Tibial nerve (tissue), 4 donors: ENCODE measurements at places on chromosomes 16 and 17. TPM values are rescaled to one million over a fixed set of nuclear protein-coding genes. Genes with fewer than 3 reads are reported as not detected.

DNA sequence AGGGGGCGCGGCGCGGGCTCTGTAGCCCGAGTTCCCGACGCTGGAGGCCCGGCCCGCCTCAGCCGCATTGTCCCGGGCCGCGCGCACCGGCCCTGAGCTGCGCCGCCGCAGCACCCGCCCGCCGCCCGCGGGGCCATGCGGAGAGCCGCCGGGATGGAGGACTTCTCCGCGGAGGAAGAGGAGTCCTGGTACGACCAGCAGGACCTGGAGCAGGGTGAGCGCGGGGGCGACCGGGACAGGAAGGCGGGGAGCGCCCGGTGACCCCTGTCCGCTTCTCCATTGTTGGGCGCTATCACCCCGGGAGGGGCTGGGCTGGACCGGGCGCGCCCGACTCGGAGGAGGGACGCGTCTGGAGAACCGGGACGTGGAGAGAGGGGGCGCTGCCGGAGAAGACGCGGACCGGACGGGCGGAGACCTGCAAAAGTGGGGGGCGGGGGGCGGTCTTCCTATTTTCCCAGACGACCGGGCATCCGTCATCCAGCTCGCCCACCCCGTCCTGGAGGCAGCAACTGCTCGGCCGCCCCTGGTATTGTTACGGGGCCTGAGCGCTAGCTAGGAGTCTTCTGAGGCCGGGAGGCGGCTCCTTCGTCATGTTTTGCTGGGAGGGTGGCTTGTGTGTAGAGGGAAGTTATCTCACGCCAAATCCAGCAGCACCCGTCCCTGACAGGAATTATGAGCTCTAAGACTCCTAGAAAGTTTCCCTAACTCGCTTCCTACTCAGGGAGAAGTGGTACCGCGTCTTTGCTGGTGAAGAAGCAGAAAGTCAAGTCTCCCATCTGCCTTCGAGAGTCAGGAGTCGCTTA is 678 bp downstream of the CDR2L start:
- peak; percentile 78 for DNase-seq

KRTAP4-9 gene
- total RNA-seq = not detected

- DNase-seq = no peak
These were observed 1.5 kb downstream of the CASKIN1 start for GRCh38 chr16:2194852-2195321.

DNA sequence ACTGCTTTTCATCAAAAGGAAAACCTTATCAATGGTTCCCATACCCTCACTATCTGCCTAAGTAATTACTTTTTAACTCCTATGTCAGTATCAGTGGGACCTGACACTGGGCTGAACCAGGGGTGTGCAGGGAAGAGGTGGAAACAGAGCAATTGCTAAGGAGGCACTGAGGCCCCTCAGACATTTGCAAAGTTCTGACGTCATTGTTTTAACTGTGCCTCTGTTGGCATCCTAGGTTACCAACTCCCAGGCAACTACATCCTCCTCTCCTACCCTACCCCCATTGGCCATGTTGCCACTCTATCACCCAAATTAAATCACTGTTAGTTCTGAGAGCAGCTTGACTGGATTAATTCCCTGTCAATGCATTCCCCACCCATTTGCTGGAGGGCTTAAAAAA is 8.0 kb upstream of the WWOX start:
- DNase-seq = no peak

DNA sequence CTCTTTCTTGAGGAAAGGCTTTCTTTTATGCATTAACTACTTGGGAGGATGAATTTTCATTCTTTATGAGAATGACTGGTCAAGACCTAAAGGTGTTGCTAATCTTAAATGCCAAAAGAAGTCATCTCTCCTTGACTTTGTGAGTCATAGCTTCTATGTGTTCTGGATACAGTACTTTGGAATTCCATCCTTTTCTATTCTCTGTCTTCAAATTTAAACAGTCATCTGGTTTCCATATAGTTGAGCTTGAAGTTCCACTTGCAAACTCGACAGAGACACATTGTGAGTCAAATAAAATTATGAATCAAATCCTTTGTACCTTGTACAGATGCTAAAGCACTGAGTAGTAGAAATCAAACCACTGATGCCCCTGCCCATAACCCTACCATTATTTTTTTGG is 271.9 kb upstream of the PMFBP1 start:
- DNase-seq = no peak

DNA sequence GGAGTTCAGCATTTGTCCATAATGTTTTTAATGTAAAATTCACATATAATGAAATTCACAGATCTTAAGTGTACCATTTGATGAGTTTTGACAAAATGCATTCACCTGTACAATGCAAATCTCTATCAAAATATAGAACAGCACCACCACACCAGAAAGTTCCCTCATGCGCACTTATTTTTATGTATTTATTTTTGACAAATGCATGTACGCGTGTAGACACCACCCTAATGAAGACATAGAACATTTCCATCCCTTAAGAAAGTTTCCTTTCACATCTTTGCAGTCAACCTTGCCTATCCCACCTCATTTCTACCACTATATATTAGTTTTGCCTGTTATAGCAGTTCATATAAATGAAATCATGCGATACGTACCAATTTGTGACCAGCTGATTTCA is 15.6 kb upstream of the IL4R start:
- DNase-seq = no peak

- peak; percentile 53 for DNase-seq
These were observed 74.0 kb upstream of the CREBBP start for GRCh38 chr16:3954411-3954921.

GRCh38 chr16:47854737-47855136 is 301.1 kb downstream of the ABCC12 start:
- no peak for DNase-seq

GRCh38 chr17:67569873-67570272 is 147.9 kb upstream of the NOL11 start:
- DNase-seq = no peak

MPO gene
- total RNA-seq = not detected

DNA sequence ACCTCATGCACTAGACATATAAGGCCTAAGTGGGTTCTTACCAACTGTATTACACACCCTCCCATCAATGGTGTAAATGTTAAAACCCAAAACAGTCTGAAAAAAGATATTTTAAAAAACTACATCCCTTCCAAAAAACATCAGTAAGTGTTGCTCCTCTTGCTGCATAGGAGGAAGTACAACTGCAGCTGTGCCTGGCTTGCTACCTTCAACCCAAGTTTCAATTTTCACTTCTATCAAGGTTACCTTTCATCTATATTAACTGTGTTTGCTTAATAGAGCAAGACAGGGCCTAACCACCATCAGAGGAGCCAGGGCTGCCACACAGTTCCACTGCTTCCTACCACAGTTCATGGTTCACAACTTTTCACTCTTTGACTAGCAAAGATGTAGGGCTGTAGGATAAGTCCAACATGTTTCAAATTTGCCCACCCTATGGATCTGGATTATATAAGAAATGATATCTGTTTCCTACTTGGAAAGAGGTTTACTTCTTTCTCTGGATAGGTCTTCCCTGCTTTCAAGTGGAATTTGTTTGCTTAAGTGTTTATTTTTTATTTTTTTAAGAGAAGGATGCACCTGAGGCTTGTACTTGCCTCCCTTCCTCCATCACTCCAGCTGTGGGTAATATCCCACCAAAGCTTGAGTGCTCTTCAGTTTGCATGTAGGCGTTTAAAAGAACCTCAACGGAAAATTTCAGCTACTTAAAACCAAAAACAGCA is 56.7 kb downstream of the GRB7 start:
- DNase-seq = no peak

- DNase-seq = no peak
These were observed 4.7 kb downstream of the MSRB1 start for GRCh38 chr16:1938316-1938715.

DNA sequence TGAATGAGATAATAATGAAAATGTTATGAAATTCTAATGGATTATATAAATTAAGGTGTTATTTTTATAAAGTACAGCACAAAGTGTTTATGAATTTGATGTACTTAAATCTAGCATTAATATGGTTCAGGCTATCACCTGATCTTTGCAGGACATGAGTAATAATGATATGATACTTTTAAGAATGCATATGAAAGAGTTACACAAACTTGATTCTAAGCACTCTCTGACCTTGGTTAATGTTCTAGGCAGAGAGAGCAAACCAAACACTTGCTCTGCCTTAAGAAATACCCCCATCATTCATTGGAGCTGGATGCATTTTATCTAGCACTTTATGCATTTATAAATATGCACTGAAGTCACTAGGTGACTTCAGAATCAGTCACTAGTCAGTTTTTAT is 942.2 kb upstream of the CDH8 start:
- no peak for DNase-seq

DNA sequence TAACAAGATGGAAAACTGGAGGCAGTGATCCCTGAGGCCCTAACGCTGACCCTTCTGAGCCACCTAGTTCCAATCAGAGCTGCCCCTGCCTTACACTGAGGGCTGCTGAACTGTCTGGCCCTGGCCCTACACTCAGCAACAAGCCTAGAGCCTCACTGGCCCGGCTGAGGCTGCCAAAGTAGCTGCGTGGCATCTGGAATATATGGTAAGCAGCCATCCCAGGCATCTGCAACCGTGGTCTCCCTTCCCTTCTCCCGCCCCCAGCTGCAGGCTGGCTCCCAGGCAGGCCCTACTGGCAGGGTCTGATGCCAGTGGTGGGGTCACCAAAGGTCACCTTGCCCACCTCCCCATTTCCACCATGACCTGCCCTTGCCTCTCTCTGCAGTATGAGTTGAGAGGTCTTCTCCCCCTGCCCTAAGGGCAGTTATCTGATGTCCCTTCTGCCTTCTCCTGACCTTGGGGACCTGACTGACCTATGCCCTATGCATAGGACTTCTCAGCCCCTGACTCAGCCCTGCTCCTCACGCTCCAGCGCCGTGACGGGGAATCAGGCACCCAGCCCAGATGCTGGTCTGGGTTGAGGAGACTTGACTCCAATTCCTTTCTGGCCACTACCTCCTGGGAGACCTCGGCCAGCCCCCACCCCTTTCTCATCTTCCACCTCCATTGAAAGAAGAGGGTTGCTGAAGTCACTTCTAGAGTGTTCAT is 45.3 kb downstream of the CPNE2 start:
- no peak for DNase-seq

GRCh38 chr16:70769761-70770160 is 31.2 kb downstream of the VAC14 start:
- DNase-seq = no peak

- DNase-seq = no peak
These were observed 1422.6 kb upstream of the CDH8 start for GRCh38 chr16:63458846-63459245.

DNA sequence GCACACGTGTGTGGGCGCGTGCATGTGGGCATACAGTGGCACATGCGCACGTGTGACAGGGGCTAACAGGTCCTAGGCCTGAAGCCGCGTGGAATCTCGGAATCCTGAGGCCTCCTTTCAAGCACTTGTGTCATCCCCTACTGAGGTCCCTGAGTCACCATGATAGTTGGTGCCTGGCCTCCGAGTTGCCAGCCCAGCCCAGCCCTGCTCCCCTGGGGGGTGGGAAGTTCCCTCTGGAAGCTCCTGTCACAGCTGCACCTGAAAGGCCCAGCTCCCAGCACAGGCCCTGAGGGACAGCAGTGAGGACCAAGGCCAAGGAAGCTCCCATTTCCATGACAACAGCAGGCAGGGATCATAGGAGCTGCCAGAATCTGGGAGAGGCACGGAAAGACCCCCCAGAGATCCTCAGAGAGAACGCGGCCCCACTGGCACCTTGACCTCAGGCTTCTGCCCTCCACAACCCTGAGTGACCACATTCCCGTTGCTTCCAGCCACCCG is 35.4 kb upstream of the ENPP7 start:
- DNase-seq = no peak

DNA sequence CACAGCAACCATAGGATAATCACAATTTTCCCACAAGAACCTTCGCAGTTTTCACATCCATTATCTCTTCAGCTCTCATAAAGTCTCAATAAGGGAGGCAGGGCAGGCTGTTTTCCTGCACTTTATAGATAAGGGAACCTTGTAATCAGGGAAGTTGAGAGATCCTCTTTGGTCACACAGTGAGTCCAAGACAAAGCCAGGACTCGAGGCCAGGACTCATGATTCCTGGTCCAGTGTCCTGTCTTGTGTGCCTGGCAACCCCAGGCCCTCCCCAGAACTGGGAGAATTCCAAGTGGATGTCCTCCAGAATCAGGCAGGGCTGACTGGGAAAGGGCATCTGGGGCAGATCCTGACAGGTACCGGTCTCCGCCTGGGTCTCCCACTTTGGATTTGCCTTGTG is 23.1 kb upstream of the PHF12 start:
- DNase-seq = no peak

DNA sequence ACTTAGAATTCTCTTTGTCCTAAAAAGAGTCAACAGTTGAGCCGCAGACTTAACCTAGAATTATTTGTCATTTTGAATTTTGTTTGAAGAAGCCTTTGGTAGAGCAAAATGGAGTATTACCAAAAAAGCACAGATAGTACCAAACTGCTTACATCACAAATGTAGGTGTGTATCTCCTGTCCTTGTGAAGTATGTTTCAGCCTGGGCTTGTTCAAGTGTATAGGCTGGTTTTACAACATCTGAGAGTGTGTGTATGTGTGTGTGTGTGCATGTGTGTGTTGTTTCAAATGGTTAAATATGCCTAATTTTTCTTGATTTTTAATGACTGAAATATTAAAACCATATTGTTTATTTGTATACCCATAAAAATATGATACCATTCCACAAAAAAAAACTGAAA is 188.7 kb upstream of the AXIN2 start:
- no peak for DNase-seq

GRCh38 chr17:57407287-57408070 is 151.2 kb downstream of the MSI2 start:
- DNase-seq = no peak

GRCh38 chr17:31015639-31016038 is 44.8 kb downstream of the RNF135 start:
- DNase-seq = no peak

- DNase-seq = no peak
These were observed 13.3 kb upstream of the COG7 start for GRCh38 chr16:23466162-23466885.

DNA sequence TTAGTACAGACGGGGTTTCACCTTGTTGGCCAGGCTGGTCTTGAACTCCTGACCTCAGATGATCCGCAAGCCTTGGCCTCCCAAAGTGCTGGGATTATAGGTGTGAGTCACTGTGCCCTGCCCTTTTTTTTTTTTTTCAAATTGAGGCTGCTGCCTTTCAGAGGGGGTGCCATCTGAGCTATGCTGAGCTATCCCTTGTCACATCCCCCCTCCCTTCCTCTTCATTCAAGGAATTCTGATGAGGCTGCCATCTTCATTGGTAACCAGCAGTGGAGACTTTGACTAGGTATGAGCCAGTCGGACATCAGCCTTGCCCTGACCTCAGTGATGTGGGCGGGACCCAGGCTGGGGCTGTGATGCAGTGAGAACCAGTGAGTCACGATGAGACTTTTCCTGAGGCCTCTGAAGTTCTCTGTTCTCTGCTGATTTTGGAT is 24.4 kb upstream of the GPT2 start:
- DNase-seq = no peak

LONP2 gene
- 47.5 TPM for total RNA-seq
